DMS153 (cell line): ENCODE measurements at places on chromosomes 6 and 20.

- no peak for DNase-seq
These were observed 3.4 kb downstream of the RPS12 start for GRCh38 chr6:132817554-132818403.

GRCh38 chr6:112149236-112149635 is 61.8 kb downstream of the FAM229B start:
- DNase-seq, result no peak

DNA sequence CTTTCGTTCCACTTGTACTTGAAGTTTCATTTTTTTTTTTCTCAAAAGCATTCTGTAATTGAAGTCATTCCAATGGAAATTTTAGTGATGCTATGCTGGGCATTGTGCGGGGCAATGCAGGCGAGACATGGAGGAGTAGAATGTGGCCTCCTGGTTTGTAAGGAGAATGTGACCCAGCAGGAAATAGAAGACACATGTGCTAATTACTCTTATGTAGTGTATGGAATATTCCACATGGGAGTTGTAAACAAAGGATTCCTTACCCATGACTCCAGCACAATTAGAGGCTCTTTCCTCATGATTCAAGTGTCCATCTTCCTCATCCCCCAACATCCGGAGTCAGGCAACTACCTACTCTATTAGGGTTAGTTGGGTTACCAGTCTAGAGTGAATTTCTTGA is 14.9 kb upstream of the RFPL4B start:
- DNase-seq, result no peak

DNA sequence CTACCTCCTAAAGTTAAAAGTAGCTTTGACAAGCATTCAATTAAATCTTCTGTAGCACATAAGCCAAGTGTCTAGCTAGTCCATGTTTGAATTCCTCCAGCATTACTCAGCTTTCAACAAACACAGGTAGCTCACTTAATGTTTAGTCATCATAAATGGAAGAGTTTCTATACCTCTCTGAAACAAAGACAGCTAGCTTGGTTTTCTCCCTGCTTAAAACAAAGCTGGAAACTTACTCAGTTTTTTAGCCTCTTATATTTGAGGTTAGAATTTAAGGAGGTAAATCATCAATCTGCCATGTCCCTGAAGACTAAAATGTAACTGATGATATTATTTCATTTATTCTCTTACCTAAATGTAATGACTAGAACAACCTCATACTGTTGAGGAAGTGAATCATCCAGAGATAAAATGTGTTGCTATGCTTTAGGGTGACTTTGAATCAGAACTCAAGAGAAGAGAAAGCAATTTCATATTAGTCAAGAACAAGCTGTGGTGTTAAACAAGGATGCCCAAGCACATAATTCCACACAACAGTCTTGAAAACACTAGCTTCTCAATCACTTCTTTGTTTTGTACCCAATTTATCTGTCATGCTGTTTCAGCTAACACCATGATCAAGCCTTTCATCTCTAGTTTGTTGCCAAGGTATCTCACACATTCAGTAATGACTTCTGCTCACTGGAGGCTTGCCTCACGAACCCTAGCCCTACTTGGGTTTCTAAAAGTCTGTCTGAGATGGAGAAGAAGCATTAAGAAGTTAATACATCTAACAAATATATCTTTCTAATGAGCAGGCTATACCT is 251.9 kb downstream of the EPM2A start:
- DNase-seq, result peak; percentile 42

DNA sequence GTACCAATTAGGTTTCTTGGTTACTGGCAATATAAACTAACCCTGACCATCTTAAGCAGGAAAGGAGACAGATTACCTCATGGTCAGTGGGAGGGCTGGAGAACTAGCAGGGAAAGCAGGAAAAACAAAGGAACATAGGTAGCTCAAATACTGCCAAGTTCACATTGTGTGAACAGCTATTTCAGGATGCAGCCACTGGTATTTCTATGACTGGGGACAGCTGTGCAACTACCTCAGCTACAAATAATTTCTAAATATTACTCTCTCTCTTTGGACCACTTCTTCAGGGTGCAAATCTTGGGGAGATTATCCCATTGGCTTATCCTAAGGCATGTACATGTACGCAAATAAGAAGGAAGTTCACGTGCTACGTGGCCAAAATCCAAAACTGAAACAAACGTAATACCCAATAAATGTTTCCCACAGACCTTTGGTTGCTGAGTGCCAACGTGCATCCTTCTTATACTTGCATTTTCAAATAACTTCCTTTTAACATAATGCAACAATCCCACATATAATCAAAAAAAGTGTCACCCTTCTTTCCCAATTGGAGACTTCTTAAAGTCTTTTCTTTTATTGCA is 180.9 kb downstream of the PHF3 start:
- no peak for DNase-seq

DNA sequence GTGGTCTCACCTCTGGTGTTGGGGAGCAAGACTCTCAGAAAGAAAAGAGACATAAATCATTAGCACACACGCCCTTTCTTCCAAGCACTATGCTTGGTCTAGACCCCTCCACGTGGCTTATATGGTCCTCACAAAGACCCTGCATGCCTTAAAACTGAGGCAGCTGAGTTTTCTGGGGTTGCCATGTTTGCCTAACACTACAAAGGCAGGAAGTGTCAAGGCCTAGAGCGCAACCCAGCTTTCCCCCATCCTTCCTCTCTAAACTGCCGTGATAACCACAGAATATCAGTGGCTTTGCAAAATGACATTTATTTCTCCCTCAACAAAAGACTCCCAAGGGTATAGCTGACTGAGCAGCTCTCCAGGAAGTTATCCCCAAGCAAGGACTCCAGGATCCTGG is 146.5 kb upstream of the TOP1 start:
- DNase-seq, result no peak

- no peak for DNase-seq
These were observed 133.4 kb upstream of the MYLIP start for GRCh38 chr6:15995493-15995892.

DNA sequence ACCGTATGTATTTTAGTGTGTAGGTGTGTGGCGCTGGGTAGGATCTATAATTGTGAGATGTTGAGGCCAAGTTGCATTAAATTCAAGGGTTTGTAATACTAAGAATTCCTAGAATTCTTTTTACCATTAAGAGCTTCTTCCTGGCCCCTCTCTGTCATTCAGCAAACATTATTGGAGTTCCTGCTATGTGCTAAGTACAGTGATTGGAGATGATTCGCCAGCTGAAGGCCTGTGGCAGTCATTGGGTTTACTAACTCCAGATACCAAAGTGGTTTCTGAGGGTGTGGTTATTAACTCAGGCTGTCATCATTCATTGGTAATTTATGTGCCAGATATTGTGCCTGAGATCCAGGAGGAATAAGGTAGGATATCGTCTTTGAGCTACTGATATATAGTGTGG is 167.1 kb downstream of the LAMA2 start:
- DNase-seq, result no peak
